ENCODE measurements at places on chromosomes 5 and 9.

GRCh38 chr5:53133020-53133419, 23.5 kb upstream of the MOCS2 start:
- no peak for ATAC-seq

GRCh38 chr9:124623966-124624734, 117.0 kb upstream of the NR5A1 start:
- no peak for ATAC-seq

DNA sequence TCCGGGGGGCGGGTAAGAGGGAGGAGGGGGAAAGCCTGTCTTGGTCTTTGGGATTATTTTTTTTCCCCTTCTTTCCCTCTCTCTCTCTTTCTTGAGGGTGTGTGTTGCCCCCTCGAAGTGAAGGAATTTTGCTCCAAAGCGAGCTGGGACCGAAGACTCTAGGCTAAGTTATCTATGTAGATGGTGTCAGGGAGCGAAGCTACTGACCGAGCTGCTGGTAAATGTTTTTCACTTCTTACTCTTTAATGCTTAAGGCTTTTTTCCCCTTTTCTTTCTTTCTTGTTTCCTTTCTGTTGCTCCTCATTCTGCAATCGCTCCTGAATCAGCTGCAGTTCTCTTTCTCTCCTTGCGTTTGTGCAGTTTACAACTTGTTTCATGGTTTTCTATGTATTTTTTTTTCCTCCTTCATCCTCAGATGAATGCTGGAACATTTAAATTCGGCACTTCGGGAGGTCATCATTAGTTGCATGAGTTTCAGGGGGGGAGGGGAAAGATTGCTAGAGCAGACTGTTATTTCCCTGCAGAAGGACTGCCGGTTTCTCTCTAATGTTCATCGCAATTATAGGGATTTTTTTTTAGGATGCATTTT, 1312.0 kb upstream of the WWC1 start:
- no peak for ATAC-seq

GRCh38 chr5:154478224-154478565, at the start of gene HAND1:
TSS of gene HAND1 (minus strand) at chr5:154478227. CDS start at chr5:154478008, 219 bp downstream.
- ATAC-seq, result no peak

DNA sequence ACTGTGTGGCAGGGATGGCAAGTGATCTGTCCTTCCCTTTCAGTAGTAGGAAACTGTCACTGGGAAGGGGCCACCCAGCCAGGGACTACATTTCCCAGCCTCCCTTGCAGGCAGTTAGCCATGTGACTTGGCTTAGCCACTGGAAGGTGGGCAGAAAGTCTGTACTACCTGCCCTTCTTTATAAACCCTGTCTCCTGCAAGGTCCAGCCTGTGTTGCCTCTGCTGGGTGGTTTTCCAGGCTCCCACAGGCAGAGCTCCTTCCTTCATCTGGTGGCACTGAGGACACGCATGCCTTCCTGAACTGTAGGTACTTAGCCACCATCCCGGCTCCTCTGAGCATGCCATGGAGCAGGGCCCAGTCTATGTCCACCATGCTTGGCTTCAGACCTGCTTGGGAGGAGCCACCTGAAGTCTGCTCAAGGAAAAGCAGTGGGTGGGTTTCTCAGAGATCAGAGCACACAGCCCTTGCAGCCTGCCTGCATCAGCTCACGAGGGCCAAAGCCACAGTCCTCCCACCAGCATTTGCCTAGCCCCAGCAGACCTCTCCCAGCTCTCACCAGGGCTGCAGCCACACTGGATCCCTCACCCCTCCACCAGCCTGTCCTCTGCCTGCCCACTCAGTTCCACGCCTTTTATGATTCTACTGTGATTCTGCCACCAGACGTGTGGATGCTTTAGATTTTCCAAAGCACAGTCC, 16.7 kb upstream of the SLC25A51 start:
- ATAC-seq, result peak; percentile 45

DNA sequence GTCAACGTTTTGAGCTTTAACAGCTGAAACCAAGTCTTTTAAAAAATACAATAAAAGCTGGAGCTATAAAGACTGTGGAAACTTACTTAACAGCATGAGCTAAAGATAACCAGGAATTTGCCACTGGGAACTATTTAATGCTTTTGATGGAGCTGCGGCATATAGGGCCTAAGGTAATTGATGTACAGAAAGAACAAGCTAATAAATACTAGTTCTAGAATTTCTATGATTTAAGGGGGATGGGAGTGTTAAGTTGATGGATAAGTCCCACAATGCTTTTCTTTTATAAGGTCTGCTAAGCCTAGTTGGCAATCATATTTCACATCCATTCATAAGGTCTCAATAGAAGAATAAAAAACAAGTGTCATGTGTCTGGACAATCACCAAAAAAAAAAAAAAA, 334.0 kb upstream of the DMAC1 start:
- no peak for ATAC-seq

GRCh38 chr5:114249823-114250222, 112.0 kb upstream of the KCNN2 start:
- ATAC-seq, result no peak

GRCh38 chr9:72526901-72527800, 5.7 kb downstream of the TMC1 start:
- ATAC-seq, result peak; percentile 84

- ATAC-seq, result no peak
These were observed 323.4 kb downstream of the PSAT1 start for GRCh38 chr9:78620303-78620702.

- no peak for ATAC-seq
These were observed 9.3 kb upstream of the PTPN3 start for GRCh38 chr9:109507421-109507838.

DNA sequence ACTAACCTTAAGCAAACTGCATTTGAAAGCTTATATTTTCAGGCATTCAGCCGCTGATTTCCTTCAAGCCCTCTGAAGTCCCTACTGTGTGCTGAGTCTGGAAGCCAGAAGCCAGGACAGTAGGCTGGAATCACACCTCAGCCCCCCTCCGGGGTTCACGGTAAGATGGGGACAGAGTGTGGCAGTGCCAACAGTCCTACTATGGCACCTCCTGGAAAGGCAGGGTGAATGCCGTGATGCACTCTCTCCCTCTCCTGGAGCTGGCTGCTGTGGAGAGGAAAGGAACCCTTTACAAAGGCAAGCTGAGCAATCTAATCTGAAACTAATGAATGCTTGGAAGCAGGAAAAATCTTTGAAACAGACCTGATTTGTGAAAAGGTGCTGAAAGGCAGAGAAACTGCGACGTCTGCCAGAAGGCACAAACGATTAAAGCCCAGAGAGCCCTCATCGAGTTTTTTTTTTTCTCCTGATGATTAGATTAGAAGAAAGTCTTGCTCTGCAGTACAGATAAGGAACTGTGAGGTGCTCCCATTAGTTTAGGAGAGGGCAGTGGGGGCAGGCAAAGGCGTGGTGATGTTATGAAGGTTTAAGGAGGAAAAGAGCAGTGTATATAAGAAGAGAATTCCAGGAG, 21.0 kb downstream of the ANKH start:
- no peak for ATAC-seq

- ATAC-seq, result no peak
These were observed 71.0 kb downstream of the BRINP1 start for GRCh38 chr9:119298076-119298853.

- ATAC-seq, result no peak
These were observed 203.2 kb upstream of the IRX1 start for GRCh38 chr5:3392306-3392939.

GRCh38 chr5:146378986-146379385, 40.3 kb downstream of the POU4F3 start:
- ATAC-seq, result no peak

- ATAC-seq, result no peak
These were observed 42.8 kb downstream of the ACO1 start for GRCh38 chr9:32427111-32427873.

DNA sequence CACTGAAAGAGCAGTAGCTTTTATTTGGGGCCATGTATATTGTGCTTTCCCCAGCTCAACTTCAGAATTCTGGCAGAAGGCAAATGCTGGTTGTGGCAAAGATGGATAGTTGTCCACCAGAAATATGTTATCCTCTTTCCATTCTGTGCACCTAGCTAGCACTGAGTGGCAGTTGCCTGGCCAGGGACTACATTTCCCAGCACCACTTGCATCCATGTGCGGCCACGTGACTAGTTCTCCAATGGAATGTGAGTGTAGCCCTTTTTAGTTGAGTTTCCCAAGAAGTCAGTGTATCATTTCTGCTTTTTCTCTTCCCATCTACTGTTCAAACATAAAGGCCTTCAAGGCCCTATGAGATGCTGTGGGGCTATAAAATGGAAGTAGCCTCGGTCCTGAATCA, 354.0 kb upstream of the CLINT1 start:
- no peak for ATAC-seq

GRCh38 chr5:14590949-14591348, 9.4 kb downstream of the OTULINL start:
- ATAC-seq, result peak; percentile 7

DNA sequence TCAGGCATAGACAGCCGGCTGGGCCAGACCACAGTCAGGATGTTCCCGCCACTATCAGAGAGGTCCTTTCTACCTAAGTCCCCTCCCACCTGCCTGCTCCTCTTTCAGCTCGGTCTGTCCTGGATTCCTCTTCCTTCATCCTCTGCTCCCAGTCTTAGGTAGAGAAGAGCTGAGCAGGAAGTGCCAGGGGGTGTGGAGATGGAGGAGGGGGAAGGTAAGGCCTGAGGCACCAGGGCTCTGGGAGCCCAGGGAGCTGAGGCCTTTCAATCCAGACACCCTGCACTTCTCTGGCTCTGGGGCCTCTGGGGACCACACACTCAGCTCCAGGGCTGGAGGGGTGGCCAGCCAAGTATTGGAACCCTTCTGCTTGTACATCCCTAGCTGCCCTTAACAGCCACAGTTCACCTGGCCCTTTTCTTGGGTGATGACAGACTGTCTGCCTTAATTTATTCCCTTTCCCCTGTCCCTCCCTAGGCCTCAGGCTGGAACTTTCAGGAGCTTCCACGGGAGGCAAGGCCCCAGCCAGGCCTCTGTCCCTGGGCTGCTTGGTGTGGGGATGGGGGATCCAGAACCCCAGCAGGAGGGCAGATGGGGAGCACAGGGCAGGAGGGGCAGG, 15.6 kb downstream of the IRF1 start:
- no peak for ATAC-seq

DNA sequence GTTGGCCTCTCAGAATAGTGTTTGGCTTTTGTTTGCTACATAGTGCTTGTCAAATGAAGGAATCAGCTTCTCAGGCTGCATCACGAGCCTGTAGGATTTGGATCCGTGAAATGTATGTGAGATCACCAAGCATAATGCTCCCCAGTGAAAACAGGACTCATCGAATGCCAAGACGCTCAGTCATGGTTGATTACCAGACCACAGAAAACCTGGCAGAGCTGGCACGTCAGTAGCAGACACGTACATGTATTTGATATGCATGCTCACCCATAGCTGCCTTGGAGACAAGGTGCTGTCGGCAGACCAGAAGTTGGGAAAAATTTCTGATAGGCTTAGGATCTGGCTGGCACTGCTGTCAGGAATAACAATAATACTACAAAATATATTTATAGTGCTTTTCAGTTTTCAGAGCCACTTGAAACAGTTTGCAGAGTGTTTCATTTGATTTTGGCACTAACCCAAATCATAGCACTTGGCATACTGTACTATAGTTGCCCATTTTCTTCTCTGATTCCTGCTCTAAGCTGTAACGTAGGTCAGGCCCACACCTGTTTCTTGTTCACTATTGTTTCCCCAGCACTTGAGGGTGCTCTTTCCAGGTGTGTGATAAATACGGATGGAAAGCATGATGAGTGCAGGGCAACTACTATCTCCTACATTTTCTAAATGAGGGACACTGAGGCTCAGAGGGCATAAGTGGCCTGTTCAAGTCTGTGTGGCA, 226.1 kb downstream of the NR3C1 start:
- no peak for ATAC-seq

- peak; percentile 95 for ATAC-seq
These were observed 161.2 kb downstream of the GNA14 start for GRCh38 chr9:77486968-77487367.

- ATAC-seq, result no peak
These were observed 71.1 kb downstream of the LPAR1 start for GRCh38 chr9:110967196-110967595.

DNA sequence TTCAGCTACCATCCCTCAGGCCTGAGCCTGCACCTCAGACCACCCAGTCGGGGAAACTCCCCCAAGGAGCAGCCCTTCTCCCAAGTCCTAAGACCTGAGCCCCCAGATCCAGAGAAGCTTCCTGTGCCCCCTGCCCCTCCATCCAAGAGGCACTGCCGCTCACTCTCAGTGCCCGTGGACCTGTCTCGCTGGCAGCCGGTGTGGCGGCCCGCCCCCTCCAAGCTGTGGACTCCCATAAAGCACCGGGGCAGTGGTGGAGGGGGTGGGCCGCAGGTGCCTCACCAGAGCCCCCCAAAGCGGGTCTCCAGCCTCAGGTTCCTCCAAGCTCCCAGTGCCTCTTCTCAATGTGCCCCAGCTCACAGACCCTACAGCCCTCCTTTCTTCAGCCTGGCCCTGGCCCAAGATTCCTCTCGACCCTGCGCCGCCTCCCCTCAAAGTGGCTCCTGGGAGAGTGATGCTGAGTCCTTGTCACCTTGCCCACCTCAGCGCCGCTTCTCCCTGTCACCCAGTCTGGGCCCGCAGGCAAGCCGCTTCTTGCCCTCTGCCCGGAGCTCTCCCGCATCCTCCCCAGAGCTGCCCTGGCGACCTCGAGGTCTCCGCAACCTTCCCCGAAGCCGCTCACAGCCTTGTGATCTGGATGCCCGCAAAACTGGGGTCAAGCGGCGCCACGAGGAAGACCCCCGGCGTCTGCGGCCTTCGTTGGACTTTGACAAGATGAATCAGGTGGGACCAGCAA, 7.0 kb downstream of the FAM53C start:
- no peak for ATAC-seq

DNA sequence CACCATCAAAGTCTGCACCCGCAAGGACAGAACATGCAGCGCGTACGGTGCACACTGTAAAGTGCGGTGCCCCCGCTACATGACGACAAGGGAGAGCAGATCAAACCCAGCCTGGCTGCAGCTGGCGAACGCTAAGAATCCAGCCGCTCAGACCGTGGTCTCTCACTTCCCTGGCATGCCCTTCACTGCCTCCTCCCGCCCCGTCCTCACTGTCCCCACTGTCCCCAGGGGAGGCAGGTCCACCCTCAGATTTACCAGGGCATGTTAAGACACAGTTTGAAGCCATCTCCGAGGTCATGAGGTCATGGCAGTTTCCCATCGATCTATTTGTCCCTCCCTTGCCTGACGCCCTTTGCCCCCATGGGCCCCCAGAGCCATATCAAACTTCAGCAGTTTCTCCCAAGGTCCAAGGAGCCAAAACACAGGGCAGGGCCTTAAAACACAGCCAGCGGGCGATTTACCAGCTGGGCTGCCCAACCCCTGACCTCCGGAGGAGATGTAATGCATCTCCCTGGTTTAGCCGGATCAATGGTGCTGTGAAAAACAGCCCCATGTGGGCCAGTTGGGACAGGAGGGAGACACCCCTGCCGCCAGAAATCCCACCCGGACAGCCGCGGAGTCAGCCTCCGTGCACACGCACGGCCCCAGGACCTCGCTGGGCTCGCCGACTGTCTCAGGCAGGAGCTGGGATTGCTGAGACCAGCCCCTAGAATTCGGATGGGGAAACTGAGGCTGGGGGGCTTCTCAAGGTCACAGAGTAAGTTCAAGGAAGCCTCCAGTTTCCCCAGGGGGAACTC, 52.3 kb upstream of the FUBP3 start:
- ATAC-seq, result no peak

GRCh38 chr5:144183254-144183889, 12.7 kb downstream of the KCTD16 start:
- no peak for ATAC-seq

- ATAC-seq, result no peak
These were observed 423.8 kb upstream of the SMARCA2 start for GRCh38 chr9:1591310-1591709.
